ENCODE measurements at places on chromosomes 7 and 10.

DNA sequence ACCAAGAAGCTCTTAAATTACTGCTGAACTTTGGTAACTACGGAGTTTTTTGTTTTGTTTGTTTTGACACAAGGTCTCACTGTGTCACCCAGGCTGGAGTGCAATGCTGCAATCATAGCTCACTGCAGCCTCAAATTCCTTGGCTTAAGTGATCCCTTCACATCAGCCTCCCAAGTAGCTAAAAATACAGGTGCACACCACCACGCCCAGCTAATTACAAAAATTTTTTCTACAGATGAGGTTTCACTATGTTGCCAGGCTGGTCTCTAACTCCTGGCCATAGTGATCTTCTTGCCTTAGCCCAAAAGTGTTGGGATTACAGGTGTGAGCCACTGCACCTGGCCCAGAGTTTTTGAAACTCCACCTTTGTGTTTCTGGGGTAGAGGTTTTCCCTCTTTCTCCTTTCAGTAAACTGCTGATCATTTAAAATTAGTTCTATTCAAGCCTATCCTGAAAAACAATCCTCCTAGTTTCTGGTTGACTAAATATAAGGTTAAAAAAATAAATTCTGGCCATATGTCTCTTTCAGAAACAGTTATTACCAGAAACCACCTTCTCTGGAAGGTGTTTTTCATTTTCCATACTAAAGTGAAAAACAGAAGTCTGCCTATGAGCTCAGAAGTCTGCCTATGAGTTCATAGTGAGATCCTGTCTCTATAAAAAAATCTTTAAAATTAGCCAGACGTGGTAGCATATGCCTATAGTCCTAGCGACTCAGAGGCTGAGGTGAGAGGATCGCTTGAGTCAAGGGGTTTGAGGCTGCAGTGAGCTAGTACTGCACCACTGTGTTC is 63.9 kb downstream of the VOPP1 start:
- no peak for DNase-seq

GRCh38 chr10:46523962-46524471 is 32.4 kb downstream of the GPRIN2 start:
- DNase-seq = no peak

DNA sequence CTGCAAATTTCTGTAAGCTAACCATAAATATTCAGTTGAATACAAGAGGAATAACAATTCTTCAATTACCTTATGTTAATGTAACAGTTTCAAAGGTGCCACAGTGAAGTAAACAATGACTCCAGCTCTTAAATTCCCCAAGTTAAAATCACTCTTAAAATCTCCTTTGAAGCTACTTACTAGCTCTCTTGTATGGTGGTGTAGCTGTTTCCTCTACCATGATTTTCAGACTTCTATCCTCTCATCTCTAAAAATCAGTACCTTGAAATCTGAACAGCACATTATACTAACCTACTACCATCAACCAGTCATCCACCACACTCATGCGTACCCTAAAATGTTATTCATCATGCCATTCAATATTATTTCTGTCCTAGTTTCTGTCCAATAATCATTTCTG is 29.6 kb downstream of the JMJD1C start:
- no peak for DNase-seq

- no peak for DNase-seq
These were observed 106.2 kb upstream of the RET start for GRCh38 chr10:42970451-42971250.

GRCh38 chr10:99809931-99810615 is 27.6 kb downstream of the ABCC2 start:
- no peak for DNase-seq

GRCh38 chr10:97163781-97164501 is 21.8 kb downstream of the SLIT1 start:
- DNase-seq = no peak

DNA sequence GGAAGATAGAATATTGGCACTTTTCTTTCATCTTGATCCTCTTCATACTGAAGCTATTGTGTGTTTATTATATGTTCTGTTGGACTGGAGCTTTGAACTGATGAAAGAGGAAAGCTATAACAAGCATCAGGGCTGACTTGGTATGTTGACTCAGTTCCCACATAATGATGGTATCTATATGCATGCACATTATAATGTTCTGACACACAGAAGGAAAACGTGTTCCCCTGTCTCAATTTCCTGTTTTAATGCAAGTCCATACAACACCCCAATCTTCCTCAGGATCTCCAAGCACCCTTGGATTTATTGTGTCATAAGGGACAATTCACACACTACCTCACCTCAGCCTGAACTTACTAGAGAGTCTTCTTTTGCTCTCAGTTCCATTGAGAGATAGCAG is 8.3 kb upstream of the WASL start:
- no peak for DNase-seq

DNA sequence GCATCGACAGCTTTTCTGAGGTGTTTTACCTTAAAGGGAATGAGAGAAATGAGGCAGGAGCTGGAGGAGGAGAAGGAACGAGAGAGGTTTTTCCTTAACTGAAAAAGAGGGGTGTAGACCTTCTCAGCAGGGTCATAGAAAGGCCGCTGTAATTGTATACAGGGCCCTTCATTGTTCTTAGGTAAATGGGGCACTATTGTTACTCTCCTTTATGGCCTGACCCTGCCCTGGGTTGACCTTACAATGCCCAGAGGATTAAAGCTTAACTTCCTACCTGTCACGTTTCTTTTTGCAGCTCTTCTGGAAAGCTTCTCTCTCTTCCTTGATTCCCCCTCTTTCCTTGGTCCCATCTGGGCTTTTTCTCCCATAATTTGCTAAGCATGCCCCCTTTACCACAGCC is 13.7 kb upstream of the PDLIM1 start:
- no peak for DNase-seq

Data from stimulated activated CD4-positive, alpha-beta T cell treated with anti-CD3 and anti-CD28 coated beads, Interleukin-1b, Interleukin-23, amount 100 ng/mL, for 1 hour (primary cell).